ENCODE measurements at places on chromosomes 12 and 14.

DNA sequence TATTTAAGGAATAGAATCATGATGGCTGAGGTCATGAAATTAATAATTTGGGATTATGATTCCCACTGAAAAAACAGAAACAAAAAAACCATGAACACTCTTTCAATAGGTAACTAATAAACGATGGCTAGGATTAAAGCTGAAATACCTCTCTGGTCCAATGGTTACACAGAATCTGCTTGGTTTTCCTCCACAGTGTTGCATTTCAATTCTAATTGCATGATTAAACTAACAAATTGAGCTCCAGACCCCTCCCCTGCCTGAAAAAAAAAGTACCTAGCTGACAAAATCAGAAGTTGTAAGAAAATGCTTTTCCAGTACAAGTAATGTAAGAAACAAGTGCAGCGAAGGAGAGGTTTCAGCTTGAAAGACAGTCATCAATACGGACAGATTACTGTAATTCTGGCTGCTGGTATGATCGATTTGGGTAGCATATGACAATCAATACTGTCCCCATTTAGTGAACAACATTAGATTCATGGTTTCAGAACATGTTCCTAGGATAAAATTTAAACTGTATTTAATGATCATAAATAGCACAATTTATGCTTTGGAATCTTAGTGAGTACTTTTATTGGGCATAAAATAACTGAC, 32.0 kb downstream of the INSM2 start:
- DNase-seq, result no peak

- DNase-seq, result peak; percentile 65
These were observed 11.0 kb downstream of the OR6S1 start for GRCh38 chr14:20630340-20631022.

DNA sequence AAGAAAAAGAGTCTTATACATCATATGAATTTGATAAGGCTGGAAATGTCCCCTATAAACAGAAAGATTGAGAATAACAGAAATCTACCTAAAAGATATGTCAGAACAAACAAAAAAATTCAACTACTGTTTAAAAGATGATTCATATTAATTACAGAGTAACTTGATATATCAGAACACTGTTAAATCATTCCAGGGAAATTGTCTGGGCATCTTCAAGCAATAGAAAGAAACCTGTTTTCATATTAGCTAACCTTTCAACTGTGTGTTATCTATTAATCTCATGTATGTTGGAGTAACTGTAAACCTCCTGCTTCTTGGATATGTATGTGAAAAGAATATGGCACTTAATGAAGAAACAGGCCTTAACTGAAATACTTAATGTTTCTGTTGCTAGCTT, 96.7 kb downstream of the NUBPL start:
- no peak for DNase-seq

GRCh38 chr14:51382506-51382905, 142.5 kb downstream of the TMX1 start:
- DNase-seq, result no peak

DNA sequence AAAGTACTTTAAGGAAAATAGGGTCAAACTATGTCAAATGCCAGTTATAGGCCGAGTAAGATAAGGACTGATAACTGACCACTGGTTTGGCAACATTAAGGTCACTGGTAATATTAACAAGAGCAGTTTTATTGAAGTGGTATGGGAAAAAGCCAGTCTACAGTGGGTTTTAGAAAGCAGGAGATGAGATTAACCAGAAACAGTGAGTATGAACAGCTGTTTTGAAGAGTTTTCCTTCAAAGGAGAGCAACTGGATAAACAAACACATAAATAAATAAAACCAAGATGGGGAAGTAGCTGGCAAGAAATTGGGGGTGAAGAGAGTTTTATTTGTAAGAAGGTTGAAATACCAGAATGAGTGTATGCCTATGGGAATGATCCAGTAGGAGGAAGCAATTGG, 30.3 kb downstream of the KITLG start:
- no peak for DNase-seq
